ENCODE measurements at places on chromosomes 6 and 20. TPM values are rescaled to one million over a fixed set of nuclear protein-coding genes. Genes with fewer than 3 reads are reported as not detected.

CLIC5 gene
- not detected for total RNA-seq

STX11 gene
- 2.6 TPM for total RNA-seq

CD83 gene
- total RNA-seq, result 0.22 TPM

SLC17A9 gene
- 40.4 TPM for total RNA-seq

EEF1A2 gene
- 1.3 TPM for total RNA-seq

MICB gene
- 22.5 TPM for total RNA-seq

XKR7 gene
- not detected for total RNA-seq

ANGPT4 gene
- total RNA-seq, result not detected

KHDC1 gene
- 3.3 TPM for total RNA-seq

ASIP gene
- total RNA-seq, result not detected

SLC22A3 gene
- 19.3 TPM for total RNA-seq

BEND6 gene
- total RNA-seq, result 6.9 TPM

ADGB gene
- total RNA-seq, result not detected

UNC5CL gene
- not detected for total RNA-seq

TREM2 gene
- not detected for total RNA-seq

ELOVL4 gene
- total RNA-seq, result 3.3 TPM

GPSM3 gene
- total RNA-seq, result 10.9 TPM

NTSR1 gene
- total RNA-seq, result 0.22 TPM

C6orf15 gene
- total RNA-seq, result not detected

WFDC5 gene
- not detected for total RNA-seq

MAS1 gene
- total RNA-seq, result not detected

CPNE5 gene
- 0.66 TPM for total RNA-seq

REM1 gene
- not detected for total RNA-seq

MEP1A gene
- total RNA-seq, result not detected

C4B gene
- 6.3 TPM for total RNA-seq

DHX16 gene
- total RNA-seq, result 36.5 TPM

ZFP57 gene
- not detected for total RNA-seq

MACROD2 gene
- 0.88 TPM for total RNA-seq

L3MBTL3 gene
- 12.6 TPM for total RNA-seq

SULF2 gene
- 5.5 TPM for total RNA-seq

ERMARD gene
- 20.8 TPM for total RNA-seq

CYP39A1 gene
- total RNA-seq, result 0.22 TPM

LY6G6F gene
- total RNA-seq, result not detected

HLA-DMB gene
- total RNA-seq, result not detected

EMILIN3 gene
- under 0.01 TPM for total RNA-seq

ADGRG6 gene
- 35.4 TPM for total RNA-seq

KCNG1 gene
- 61.6 TPM for total RNA-seq

SLC22A16 gene
- not detected for total RNA-seq

EDN1 gene
- 0.88 TPM for total RNA-seq

SMOC2 gene
- 0.22 TPM for total RNA-seq

LRFN2 gene
- not detected for total RNA-seq

OPN5 gene
- total RNA-seq, result not detected

RAB32 gene
- 64.6 TPM for total RNA-seq

AFDN gene
- total RNA-seq, result 95.2 TPM

TXLNB gene
- under 0.01 TPM for total RNA-seq

KIAA1586 gene
- total RNA-seq, result 14.9 TPM

SPATA25 gene
- 3.3 TPM for total RNA-seq

SLA2 gene
- total RNA-seq, result not detected

PSORS1C2 gene
- total RNA-seq, result not detected

TMEM200A gene
- total RNA-seq, result 257 TPM

KHDC1L gene
- not detected for total RNA-seq

RBPJL gene
- total RNA-seq, result not detected

MTHFD1L gene
- 63.7 TPM for total RNA-seq

FITM2 gene
- total RNA-seq, result 9.6 TPM
